ENCODE measurements at places on chromosomes 5 and 9.

DNA sequence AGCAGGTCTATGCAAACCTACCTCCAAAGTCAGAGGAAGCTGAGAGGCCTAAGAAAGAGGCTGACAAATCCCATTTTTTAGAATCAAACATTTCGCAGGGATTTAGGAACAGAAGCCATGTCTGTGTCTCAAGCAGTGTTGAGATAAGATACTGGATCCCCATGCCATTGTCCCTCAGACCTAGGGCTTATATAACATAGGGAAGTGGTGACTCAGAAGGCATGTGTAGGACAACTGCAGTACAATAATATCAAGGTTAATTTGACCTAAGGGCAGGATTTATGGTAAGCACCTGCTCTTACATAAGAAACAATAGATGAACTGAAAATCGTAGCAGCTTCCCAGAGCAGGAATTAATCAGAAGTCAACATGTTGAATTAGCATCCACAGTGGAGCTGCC is 459.4 kb downstream of the ANXA1 start:
- no peak for DNase-seq

GRCh38 chr5:174493530-174493929 is 230.9 kb upstream of the MSX2 start:
- DNase-seq: no peak

- DNase-seq: no peak
Observed at GRCh38 chr5:156221816-156222215, 105.1 kb upstream of the SGCD start.

- DNase-seq: peak; percentile 2
Observed at GRCh38 chr5:154444556-154445421, 1.0 kb upstream of the SAP30L start.

DNA sequence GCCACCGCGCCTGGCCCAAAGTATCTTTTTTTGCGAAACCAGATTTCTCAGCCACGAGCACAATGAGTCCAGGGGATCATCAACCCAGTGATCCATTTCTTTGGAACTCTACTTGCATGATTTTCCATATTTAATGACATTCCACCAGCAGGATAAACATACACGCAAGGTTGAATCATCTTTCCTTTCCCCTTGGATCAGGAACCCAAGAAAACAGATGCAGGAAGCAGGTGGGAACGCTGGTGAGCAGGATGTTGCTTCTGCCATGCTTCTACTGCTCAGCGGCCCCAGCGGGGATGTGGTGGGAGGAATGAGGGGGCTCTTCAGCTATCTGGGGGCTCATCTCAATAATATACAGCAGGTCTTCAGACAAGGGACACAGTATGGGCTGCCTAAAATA is 118.2 kb downstream of the SEC61B start:
- DNase-seq: no peak

DNA sequence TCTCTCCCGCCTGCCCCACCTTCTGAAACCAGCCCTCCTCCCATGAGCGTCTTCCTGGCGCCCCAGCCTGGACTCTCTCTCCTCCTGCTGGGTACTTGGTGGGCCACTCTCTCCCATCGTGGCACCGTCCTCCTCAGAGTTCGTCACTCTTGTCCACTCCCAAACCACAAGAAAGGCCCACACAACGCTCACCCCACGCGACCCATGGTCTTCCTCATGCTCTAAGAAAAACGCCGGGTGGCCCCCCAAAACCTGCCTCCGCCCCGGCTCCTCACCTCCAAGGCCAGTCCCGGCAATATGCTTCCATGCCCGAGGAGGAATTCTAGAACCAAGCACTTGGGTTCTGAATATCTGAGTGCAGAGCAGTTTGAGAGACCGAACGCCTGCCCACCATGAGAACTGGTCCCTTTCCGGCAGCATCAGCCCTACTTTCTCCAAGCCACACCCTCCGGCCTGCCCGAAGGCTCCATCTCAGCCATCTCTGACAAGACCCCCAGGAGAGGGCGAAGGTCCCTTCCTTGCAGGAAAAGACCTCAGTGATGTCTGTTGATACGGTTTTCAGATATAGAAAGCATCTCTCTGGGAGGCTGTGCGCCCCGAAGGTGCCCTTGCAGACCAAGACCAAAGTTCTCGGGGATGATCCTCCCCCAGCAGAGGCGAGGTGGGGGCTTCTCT is 15.0 kb downstream of the SLC6A3 start:
- no peak for DNase-seq

GRCh38 chr5:153895266-153895665 is 143.4 kb downstream of the FAM114A2 start:
- DNase-seq: no peak

- DNase-seq: peak; percentile 12
Observed at GRCh38 chr5:176648474-176649194, 1.4 kb downstream of the TSPAN17 start.

GRCh38 chr5:22844636-22845035 is 8.5 kb downstream of the CDH12 start:
- DNase-seq: no peak

DNA sequence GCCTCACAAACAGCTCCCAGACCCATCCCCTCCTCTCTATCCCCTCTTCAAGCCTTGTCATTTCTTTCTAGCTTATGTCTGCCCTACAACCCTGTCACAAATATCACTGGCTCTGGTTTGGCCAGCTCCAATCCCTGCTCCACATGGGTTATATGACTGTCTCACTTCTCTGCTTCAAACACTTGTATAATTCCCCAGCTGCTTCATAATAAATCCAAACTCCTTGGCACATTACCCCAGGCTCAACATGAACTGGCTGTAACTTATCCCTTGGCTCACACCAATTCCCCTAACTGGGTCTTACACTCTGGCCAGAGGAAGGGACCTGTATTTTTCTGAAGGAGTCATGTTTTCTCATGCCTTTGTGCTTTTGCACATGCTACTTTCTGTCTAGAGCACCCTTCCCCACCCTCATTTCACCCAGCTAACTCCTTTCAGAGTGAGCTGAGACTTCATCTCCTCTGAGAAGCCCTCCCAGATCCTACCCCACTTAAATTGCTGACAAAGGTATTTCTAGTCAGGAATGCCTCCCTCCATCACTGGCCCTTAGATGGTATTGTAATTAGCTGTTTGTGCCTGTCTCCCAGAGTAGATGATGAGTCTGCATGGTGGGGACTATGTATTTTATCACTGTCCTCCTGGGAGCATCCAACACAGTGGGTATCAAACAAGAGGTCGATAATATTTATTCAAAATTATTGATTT is 5.3 kb downstream of the PRXL2C start:
- no peak for DNase-seq

DNA sequence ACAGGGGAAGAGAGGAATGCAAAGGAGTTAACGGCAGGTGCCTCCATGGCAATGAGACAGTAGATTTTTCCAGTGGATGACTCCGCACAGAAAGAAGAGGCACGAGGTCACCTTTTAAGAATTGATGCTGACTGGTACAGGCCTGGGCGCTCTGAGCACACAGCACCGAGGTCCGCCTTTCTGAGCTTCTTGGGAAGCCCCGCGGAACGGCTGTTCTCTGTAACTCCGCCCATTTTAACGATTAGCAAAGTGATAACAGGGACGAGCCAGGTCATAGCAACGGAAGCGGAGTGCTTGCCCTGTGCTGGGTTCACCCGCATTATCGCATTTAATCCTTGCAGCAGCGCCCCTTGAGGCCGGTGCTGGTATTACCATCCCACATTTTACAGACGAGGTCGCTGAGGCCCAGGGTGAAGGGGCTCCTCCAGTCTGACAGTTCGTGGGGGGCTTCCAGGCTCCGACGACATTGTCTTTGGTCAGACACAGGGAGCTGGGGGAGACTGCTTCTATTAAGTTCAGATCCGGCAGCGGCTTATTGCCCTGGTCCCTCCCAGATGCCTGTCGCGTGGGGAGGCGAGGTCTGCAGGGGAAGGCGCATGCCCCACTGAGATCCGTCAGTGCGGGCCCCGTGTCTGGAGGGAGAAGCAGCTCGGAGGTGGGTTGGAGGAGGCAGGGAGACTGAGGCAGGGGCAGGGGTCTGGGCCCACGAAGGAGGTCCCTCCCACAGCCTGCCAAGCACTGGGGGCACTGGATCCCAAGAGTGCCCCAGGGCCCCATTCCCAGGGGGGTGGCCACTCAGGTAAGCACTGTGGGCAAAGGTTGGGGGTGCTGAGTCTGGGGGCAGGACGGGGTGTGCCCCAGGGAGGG is 22.3 kb upstream of the HMCN2 start:
- DNase-seq: peak; percentile 66

- DNase-seq: no peak
Observed at GRCh38 chr9:100375658-100376057, 22.9 kb upstream of the TEX10 start.

DNA sequence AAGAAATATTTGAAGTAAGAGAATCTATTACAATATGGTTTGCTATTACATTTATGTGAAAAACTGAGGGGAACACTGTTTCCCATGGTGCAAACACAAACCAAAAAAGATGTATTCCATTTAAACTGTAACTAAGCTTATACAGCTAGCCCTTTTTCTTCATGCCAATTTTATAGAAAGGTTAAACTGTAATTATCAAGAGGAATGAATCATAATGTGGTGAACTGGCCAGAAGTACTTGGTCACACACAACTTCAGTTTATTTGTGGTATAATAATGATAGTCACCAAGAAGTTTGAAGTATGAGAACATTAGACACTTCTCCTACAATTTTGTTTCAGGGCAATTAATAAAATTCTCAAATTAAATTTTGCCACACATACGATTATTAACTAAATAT is 177.9 kb downstream of the XRCC4 start:
- DNase-seq: no peak

DNA sequence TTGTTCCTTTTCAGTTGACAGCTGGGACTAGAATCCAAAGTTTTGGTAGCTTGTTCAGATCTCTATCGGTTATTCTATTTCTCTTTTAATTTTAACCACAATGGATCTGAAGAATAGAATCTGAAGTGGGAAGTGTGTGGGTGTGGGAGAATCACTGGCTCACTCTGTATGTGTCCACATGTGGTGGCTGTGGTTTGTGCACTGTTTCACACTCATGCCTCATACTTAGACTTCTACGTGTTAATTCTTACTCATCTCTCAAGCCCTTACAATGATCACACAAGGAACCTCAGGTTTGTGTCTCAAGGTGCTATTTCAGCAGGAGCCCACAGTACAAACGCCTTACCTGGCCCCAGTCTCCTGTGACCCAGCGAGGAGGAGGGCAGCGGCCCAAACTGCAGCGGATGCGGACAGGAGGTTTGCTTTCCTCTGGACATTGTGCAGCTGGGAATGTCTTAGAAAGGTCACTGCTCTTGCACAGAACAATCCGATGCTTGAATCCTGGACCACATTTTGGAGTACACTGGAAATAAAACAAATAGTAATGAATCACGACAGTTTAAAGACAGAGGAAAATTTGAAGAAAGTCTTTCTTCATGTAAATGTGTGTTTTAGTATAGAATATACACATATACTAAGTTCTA is 309.1 kb downstream of the ADAMTS6 start:
- no peak for DNase-seq

GRCh38 chr5:9482381-9482780 is 63.5 kb downstream of the SEMA5A start:
- no peak for DNase-seq

DNA sequence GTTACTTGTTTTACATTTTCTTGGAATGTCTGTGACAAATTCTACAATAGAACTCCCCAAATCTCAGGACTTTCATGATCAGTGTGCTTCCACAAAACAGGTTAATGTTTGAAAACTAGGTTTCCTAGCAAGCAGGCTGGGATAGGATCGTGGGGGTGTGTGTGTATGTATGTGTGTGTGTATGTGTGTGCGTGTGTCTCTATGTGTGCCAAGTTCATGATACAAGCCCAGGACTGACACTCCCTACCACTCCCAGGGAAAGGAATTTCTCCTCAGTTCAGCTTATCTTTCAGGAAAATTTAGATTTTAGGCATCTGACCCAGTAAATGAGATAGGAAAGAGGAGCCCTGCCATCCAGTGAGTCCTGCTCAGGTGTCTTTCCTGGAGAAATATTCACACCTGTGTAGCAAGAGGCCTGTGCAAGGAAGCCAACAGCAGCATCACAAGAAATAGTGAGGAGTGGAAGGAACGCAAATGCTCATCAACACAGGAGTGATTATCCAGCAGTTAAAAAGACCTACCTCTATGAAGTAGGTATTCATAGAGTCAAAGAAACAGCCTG is 13.8 kb upstream of the ABLIM3 start:
- DNase-seq: no peak

DNA sequence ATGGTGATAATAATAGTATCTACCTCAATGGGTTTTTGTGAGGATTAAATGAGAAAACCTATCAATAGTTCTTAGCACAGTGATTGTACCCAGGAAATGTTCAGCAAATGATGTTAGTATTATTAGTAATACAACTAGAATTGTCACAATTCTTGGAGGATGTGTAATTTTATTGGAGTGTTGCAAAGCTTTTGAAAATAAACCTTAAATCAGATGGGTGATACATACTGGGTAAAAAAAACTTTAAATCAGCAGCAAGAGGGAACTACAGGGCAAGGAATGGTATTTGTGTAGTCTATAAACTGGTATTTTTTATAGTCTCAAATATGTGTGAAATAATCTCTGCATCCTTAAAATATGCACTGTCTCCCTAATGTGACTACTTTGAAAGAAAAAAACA is 371.6 kb downstream of the PIK3R1 start:
- DNase-seq: no peak

DNA sequence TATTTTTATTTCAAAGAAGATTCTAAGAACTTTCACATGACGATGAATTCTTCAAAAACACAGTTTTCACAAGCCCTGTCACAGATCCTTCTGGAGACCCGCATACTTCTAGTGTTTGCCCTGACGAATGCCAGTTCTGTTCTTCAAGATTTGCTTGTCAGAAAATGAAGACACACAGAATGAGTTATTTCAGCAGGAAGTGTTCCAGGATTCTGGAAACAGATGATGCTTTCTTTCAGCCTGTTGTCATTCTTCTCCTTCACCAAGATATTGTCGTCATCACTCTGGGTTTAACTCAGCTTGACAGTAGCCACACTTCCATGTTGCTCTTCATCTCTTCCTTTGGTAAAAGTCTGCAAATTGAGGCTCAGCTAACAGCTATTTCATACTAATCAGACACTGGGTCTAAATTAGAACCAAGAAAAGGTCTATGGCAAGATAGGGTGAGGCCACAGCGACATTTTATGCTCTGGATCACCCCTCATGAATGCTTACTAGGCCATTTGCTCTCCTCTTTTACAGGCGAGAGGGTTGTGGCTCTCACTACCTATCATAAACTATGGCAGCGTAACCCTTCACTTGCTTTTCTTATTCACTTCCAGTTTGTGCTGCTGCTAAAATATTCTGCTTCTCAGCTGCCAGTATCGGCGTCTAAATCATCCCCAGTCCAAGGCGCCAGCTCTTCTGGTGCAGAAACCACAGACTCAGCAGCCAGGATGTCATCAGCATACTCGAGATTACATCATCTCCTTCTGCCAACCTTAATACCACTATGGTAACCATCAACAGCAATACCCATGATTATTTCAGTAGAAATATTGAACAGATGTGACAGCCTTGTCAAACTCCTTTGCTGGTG is 159.6 kb upstream of the TBCA start:
- DNase-seq: peak; percentile 42

DNA sequence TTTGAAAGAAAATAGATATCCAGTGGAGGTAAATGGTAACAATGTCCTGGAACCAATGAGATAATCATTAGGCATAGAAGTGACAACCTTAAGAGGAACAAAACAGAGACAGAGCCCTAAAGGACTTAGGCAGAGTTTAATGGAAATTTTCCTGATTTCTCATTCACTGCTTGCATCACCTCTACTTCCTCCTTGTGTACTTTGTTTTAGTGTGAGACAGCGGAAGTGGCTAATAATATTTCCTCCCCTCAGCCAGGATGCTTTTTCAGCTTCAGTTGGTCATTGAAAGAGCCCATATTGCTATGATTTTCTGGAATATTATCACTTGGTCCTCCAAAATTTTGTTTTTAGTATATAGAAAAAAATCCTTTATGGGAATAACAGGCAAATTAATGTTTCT is 153.4 kb upstream of the MPDZ start:
- DNase-seq: no peak

Data from central memory CD4-positive, alpha-beta T cell (primary cell).